ENCODE measurements at places on chromosomes 4 and X.

DNA sequence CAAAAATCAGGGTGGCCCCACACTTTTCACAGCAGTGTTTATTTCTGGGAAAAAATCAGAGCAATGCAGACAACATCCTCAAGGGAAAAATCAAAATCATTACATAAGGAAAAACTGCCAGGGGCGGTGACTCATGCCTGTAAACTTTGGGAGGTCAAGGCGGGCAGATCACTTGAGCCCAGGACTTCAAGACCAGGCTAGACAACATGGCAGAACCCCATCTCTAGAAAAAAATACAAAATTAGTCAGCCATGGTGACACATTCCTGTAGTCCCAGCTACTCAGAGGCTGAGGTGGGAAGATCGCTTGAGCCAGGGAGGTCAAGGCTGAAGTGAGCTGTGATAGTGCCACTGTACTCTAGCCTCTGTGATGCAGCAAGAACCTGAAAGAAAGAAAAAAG lies 102.8 kb downstream of the NAF1 start:
- H3K4me3 ChIP-seq, result no peak overlapping the region
- H3K4me1 ChIP-seq, result no peaks in the 10 kb centered on the region
- DNase-seq, result no peak
- H3K36me3 ChIP-seq, result no peaks in the 10 kb centered on the region
- no peaks in the 10 kb centered on the region for H3K27me3 ChIP-seq
- H3K27ac ChIP-seq, result no peak overlapping the region

DNA sequence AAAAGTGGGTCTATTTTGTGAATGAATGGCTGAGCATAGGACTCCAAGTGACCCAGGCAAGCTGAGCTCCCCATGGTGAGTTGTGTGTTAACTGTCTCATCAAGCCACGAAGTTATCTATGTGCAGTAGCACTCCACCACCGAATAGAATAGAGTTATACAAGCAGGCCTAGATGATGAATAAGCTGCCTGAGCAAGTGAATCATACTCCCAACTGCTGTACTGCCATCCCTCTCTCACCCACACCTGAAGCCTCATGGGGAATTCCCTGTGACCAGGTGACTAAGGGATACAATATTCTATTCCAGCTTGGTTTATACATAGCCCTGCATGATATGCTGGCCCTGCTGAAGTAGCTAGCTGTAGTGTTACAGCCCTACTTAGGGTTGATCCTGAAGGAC lies 38.7 kb downstream of the KDM5C start:
- no peaks in the 10 kb centered on the region for H3K27me3 ChIP-seq
- H3K4me1 ChIP-seq, result no peaks in the 10 kb centered on the region
- no peak overlapping the region for H3K4me3 ChIP-seq
- H3K27ac ChIP-seq, result no peak overlapping the region
- no peaks in the 10 kb centered on the region for H3K36me3 ChIP-seq

- peaks cover 10% of the 10 kb centered on the region for H3K4me1 ChIP-seq
- no peak overlapping the region for H3K4me3 ChIP-seq
- H3K27ac ChIP-seq, result no peak overlapping the region
- H3K27me3 ChIP-seq, result no peaks in the 10 kb centered on the region
Measured at GRCh38 chr4:29326816-29327215, 1393.4 kb upstream of the PCDH7 start.

- peaks cover 10% of the 10 kb centered on the region for H3K4me1 ChIP-seq
- H3K4me3 ChIP-seq, result no peak overlapping the region
- DNase-seq, result no peak
- H3K36me3 ChIP-seq, result peaks cover 92% of the 10 kb centered on the region
- H3K27ac ChIP-seq, result no peak overlapping the region
Measured at GRCh38 chr4:17817027-17817426, 6.2 kb downstream of the NCAPG start.

DNA sequence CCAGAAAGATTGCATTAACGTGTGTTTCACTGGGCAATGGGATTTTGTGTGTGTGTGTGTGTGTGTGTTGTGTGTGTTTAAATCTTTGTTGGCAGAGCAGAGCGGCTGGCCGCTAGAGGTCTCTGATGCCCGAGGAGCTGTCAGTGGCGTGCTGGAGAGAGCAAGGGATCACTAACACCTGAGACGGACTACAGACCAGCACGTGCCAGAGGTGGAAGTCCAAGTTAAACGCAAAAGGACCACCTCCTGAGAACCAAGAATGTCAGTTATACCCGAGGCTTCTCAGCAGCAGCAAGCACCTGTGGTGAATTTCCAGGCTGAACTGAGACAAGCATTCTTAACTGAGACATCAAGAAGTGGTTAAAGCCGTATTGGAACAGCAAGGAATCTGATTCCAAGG lies 9.0 kb upstream of the SLC25A14 start:
- H3K27me3 ChIP-seq, result no peaks in the 10 kb centered on the region
- peaks cover 3% of the 10 kb centered on the region for H3K4me1 ChIP-seq
- no peaks in the 10 kb centered on the region for H3K36me3 ChIP-seq
- H3K27ac ChIP-seq, result no peak overlapping the region

- H3K27ac ChIP-seq, result no peak overlapping the region
- H3K36me3 ChIP-seq, result peaks cover 30% of the 10 kb centered on the region
- no peak for DNase-seq
- H3K27me3 ChIP-seq, result no peaks in the 10 kb centered on the region
- H3K4me3 ChIP-seq, result no peak overlapping the region
Measured at GRCh38 chr4:53421791-53422190, 44.4 kb downstream of the FIP1L1 start.

DNA sequence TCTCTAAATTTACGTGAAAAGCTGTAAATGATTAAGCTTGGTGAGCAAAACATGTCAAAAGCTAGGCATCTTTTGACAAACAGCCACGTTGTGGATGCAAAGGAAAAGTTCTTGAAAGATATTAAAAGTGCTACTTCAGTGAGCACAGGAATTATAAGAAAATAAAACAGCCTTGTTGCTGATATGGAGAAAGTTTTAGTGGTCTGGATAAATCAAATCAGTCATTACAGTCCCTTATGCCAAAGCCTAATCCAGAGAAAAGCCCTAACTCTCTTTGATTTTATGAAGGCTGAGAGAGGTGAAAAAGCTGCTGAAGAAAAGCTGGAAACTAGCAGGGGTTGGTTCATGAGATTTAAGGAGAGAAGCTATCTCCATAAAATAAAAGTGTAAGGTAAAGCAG lies 487.2 kb downstream of the CCSER1 start:
- H3K4me3 ChIP-seq, result no peak overlapping the region
- H3K36me3 ChIP-seq, result no peaks in the 10 kb centered on the region
- no peak for DNase-seq
- no peak overlapping the region for H3K27ac ChIP-seq
- no peaks in the 10 kb centered on the region for H3K4me1 ChIP-seq

DNA sequence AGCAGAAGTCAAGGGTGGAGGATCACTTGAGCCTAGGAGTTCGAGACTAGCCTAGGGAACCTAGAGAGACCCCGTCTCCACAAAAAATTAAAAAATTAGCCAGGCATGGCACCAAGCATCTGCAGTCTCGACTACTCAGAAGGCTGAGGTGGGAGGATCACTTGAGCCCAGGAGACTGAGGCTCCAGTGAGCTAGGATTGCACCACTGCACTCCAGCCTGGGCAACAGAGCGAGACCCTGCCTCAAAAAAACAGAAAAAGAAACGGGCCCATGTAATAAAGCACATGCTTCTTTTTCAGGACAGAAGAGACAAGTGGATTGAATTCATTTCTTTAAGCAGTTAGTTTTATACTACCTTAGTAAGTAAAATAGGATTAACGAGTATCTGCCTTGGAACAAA lies 42.0 kb downstream of the ELOVL6 start:
- DNase-seq, result no peak
- peaks cover 16% of the 10 kb centered on the region for H3K36me3 ChIP-seq
- H3K27me3 ChIP-seq, result no peaks in the 10 kb centered on the region
- H3K4me3 ChIP-seq, result no peak overlapping the region

GRCh38 chrX:72659723-72660122 lies 54.4 kb downstream of the PHKA1 start:
- H3K36me3 ChIP-seq, result no peaks in the 10 kb centered on the region
- H3K27me3 ChIP-seq, result no peaks in the 10 kb centered on the region
- H3K27ac ChIP-seq, result no peak overlapping the region
- H3K4me1 ChIP-seq, result no peaks in the 10 kb centered on the region
- no peak overlapping the region for H3K4me3 ChIP-seq

DNA sequence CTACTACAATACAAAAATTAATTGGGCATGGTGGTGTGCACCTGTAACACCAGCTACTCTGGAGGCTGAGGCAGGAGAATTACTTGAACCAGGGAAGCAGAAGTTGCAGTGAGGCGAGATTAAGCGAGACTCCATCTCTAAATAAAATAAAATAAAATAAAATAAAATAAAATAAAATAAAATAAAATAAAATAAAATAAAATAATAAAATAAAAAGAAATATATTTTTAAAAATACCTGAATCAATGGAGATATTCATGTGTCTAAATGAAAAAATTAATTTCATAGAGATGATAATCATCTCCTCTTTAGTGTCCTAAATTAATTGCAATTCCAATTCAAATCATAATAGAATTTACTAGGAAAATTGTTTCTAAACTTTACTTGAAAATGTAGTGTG lies 406.1 kb upstream of the POU3F4 start:
- no peaks in the 10 kb centered on the region for H3K27me3 ChIP-seq
- no peak overlapping the region for H3K27ac ChIP-seq
- H3K36me3 ChIP-seq, result no peaks in the 10 kb centered on the region
- DNase-seq, result no peak
- H3K4me3 ChIP-seq, result no peak overlapping the region
- H3K4me1 ChIP-seq, result no peaks in the 10 kb centered on the region

GRCh38 chrX:45868425-45868824 lies 667.7 kb upstream of the DIPK2B start:
- H3K27me3 ChIP-seq, result no peaks in the 10 kb centered on the region
- H3K27ac ChIP-seq, result no peak overlapping the region
- no peak overlapping the region for H3K4me3 ChIP-seq
- H3K36me3 ChIP-seq, result no peaks in the 10 kb centered on the region
- H3K4me1 ChIP-seq, result no peaks in the 10 kb centered on the region

DNA sequence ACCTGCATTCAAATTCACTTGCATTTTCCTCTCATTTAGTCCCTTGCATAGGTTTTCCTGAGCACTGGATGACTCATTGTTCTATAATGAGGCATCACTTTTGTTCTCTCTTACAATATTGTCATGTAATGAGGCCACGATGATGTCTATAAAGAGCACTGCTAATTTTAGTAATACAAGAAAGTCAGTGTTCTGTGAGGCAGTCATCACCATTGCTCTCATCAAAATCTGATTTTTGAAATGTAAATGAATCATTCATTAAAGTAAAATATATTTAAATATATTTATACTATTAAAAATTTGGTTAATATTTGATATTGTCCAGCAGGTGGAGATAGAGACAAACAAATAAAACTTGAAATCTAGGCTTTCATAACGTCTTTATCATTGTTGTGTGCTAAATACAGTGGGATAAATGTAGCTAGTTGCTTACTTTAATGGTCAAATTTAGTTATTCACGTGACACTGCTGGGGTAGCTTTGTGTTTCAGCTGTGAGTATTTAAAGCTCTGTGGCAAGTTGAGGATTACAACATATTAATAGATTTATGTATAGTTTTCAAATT lies 15.4 kb downstream of the HMGB2 start:
- no peak overlapping the region for H3K4me3 ChIP-seq
- H3K27me3 ChIP-seq, result no peaks in the 10 kb centered on the region
- H3K27ac ChIP-seq, result no peak overlapping the region
- no peaks in the 10 kb centered on the region for H3K36me3 ChIP-seq
- DNase-seq, result no peak
- peaks cover 12% of the 10 kb centered on the region for H3K4me1 ChIP-seq

- H3K36me3 ChIP-seq, result peaks cover 32% of the 10 kb centered on the region
- no peak for DNase-seq
- H3K4me1 ChIP-seq, result peaks cover 7% of the 10 kb centered on the region
- no peaks in the 10 kb centered on the region for H3K27me3 ChIP-seq
- no peak overlapping the region for H3K27ac ChIP-seq
Measured at GRCh38 chr4:183507925-183508696, 3.3 kb downstream of the ING2 start.

DNA sequence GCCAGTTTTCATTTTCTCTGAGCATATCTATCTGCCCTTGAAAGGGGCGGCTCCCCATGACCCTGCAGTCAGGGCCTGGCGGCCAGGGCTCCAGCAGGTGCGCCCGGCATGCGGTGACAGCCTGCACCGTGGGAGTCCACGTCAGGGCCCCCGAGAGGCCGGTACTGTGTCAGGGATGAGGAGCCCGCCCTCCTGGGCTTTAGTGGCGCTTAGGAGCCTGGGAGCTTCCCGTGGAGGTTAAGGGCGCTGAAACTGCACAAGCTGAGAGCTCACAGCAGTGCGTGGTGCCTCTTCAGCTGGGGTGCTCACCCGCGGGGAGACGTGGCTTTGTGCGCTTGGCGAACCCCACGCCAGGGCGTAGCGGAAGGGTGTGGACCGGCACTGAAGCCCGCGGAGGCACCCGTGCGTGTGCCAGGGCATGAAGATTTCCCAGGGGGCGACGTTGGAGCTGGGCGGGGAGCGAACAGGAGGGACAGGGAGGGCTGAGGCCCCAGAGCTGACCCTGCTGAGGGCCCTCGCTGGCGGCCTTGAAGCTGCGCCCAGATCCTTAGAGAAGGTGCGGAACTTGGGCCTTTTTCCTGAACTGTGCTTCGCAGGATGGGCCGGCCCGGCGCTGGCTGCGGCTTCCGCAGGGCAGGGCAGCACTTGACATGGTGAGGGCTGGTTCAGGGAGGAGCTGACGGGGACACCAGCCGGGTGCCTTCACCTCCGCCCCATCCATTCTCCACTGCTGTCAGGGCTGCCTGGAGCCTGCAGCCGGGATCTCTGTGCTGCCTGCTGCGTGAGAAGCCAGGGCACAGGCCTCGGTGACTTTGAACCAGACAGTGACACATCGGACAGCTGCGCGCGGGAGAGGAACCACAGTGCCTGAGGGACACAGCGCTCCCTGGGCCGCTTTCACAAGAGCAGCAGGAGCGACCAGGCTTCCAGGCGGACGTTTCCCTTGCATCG lies 32.9 kb downstream of the HTT-AS start:
- H3K4me1 ChIP-seq, result no peaks in the 10 kb centered on the region
- no peak overlapping the region for H3K4me3 ChIP-seq
- H3K27ac ChIP-seq, result no peak overlapping the region
- no peak for DNase-seq

GRCh38 chr4:125681240-125681639 lies 366.5 kb downstream of the FAT4 start:
- no peaks in the 10 kb centered on the region for H3K27me3 ChIP-seq
- H3K4me3 ChIP-seq, result no peak overlapping the region
- no peak for DNase-seq
- no peaks in the 10 kb centered on the region for H3K36me3 ChIP-seq
- no peaks in the 10 kb centered on the region for H3K4me1 ChIP-seq
- no peak overlapping the region for H3K27ac ChIP-seq

DNA sequence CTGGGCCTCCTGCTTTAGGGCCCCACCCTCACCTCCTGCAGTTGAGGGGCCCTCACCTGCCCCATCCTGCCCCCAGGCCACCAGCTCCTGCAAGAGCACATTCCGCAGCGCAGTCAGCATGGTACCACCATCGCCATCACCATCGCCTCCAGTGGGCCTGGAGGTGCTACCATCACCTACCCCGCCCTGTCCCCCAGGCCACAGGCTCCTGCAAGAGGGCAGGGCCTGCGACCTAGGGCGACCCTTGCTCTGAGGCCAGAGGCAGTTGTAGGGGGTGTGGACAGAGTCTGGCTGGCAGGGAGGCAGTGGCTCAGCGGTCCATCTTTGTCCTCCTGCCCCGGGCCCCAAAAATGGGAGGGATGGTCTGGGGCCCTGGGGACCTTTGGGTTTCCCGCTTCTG lies 3.9 kb upstream of the HAUS7 start:
- no peak for DNase-seq
- H3K4me3 ChIP-seq, result no peak overlapping the region
- no peak overlapping the region for H3K27ac ChIP-seq
